Activated T-cell treated with anti-CD3 and anti-CD28 coated beads, Interleukin-2, amount 50 U/mL, for 72 hours (primary cell): ENCODE measurements at places on chromosomes 2 and 18.
A peak's percentile ranks its signal among the peaks of the same experiment; 100 is the strongest.

- H3K4me1 ChIP-seq: no peaks in the 10 kb centered on the region
- peaks cover 12% of the 10 kb centered on the region for H3K36me3 ChIP-seq
- no peak for DNase-seq
- no peak overlapping the region for H3K4me3 ChIP-seq
- H3K27ac ChIP-seq: no peak overlapping the region
- no peaks in the 10 kb centered on the region for H3K27me3 ChIP-seq
These were observed 42.5 kb downstream of the MOB4 start for GRCh38 chr2:197558393-197558792.

- DNase-seq: no peak
- no peaks in the 10 kb centered on the region for H3K27me3 ChIP-seq
- no peaks in the 10 kb centered on the region for H3K4me1 ChIP-seq
These were observed 7.8 kb upstream of the ANXA4 start for GRCh38 chr2:69734035-69734611.

- peaks cover 39% of the 10 kb centered on the region for H3K4me1 ChIP-seq
- H3K27me3 ChIP-seq: peaks cover 10% of the 10 kb centered on the region
- H3K36me3 ChIP-seq: no peaks in the 10 kb centered on the region
- H3K4me3 ChIP-seq: no peak overlapping the region
- no peak for DNase-seq
- no peak overlapping the region for H3K27ac ChIP-seq
These were observed 65.4 kb downstream of the ZCCHC2 start for GRCh38 chr18:62588217-62588616.

DNA sequence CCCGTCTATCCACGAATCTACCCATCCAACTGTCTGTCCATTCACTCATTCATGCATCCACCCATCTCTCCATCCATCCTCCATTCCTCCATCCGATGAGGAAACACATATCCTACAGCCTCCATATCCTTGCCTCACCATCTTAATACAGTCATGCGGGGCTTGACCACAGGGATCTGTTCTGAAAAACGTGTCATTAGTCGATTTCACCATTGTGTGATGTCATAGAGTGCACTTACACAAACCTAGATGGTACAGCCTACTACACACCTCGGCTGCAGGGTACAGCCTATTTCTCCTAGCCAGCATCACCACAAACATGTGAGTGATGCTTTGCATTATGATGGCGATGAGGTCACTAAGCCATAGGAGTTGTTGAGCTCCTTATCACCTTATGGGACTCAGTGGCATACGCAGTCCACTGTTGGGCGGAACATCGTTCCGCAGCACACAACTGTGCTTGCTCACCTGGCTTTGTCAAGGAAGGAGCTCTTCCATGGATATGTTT lies 1.9 kb upstream of the NT5DC4 start:
- no peak for DNase-seq
- no peak overlapping the region for H3K4me3 ChIP-seq
- no peak overlapping the region for H3K27ac ChIP-seq
- H3K36me3 ChIP-seq: no peaks in the 10 kb centered on the region
- H3K27me3 ChIP-seq: peaks cover 7% of the 10 kb centered on the region

- H3K4me1 ChIP-seq: no peaks in the 10 kb centered on the region
- H3K27me3 ChIP-seq: no peaks in the 10 kb centered on the region
- H3K27ac ChIP-seq: no peak overlapping the region
- no peak for DNase-seq
- no peak overlapping the region for H3K4me3 ChIP-seq
These were observed 44.6 kb downstream of the SLC35F5 start for GRCh38 chr2:113711851-113712250.

DNA sequence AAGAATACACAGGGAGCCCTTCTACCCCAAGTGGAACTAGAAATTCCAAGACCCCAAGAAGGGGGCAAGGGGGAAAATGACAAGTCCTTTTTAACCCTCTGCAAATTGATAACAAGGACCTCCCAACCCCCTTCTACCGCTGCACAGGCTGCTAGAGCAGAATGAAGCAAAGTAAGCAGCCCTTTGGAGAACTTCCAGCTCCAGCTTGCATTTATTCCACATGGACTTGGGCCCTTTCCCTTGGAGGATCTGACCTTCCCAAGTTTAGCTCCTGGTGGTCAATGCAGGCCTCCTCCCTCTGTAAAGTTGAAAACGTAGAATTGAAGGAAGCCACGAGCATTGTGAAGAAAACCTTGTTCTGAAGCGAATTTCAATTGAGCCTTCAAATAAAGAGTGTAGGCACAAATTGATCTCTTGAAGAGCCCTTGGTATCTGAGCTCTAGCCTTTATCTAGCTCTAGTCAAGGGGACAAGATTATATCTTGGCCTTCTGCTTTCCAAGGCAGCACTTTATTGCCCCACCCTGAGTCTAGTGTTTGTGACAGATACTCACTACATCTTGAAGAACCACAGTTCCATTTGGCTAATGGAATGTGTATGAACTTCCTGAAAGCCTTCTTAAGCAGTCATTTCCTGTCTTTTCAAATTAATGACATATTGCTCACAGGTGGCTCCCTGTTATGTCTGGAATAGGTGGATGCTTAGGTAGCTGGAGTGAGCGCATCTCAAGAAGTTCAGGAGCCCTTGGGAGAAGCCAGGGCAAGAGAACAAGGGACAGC lies 37.2 kb downstream of the SLC14A2 start:
- no peak overlapping the region for H3K4me3 ChIP-seq
- peaks cover 5% of the 10 kb centered on the region for H3K27me3 ChIP-seq
- peaks cover 13% of the 10 kb centered on the region for H3K4me1 ChIP-seq
- H3K36me3 ChIP-seq: no peaks in the 10 kb centered on the region
- no peak for DNase-seq
- H3K27ac ChIP-seq: no peak overlapping the region

GRCh38 chr2:172578860-172579512 lies 23.1 kb downstream of the PDK1 start:
- peaks cover 30% of the 10 kb centered on the region for H3K4me1 ChIP-seq
- no peak for DNase-seq
- H3K36me3 ChIP-seq: peaks cover 35% of the 10 kb centered on the region
- no peaks in the 10 kb centered on the region for H3K27me3 ChIP-seq
- no peak overlapping the region for H3K27ac ChIP-seq
- no peak overlapping the region for H3K4me3 ChIP-seq

GRCh38 chr2:156907806-156908205 lies 349.7 kb upstream of the GALNT5 start:
- H3K4me1 ChIP-seq: peaks cover 6% of the 10 kb centered on the region
- no peak for DNase-seq
- no peaks in the 10 kb centered on the region for H3K27me3 ChIP-seq
- no peaks in the 10 kb centered on the region for H3K36me3 ChIP-seq
- H3K27ac ChIP-seq: no peak overlapping the region

DNA sequence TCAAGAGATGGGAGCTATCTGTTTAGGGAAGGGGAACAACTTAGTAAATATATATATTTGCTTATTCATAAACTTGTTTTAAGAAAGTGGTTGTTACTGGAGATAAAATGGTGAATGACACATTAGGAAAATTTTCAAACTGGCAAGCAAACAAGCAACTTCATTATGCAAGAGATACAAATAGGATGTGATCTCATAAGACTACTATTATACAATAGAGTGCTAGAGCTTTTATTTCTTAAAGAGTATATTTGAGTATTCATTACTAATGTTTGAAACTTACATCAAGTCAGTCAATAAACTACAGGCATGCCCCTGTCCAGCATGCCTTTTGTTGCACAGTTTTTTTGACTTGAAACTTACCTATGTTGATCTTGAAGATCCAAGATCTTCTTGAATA lies 355.2 kb upstream of the KCNJ3 start:
- no peak for DNase-seq
- no peaks in the 10 kb centered on the region for H3K4me1 ChIP-seq
- H3K36me3 ChIP-seq: no peaks in the 10 kb centered on the region
- no peak overlapping the region for H3K27ac ChIP-seq
- no peaks in the 10 kb centered on the region for H3K27me3 ChIP-seq

DNA sequence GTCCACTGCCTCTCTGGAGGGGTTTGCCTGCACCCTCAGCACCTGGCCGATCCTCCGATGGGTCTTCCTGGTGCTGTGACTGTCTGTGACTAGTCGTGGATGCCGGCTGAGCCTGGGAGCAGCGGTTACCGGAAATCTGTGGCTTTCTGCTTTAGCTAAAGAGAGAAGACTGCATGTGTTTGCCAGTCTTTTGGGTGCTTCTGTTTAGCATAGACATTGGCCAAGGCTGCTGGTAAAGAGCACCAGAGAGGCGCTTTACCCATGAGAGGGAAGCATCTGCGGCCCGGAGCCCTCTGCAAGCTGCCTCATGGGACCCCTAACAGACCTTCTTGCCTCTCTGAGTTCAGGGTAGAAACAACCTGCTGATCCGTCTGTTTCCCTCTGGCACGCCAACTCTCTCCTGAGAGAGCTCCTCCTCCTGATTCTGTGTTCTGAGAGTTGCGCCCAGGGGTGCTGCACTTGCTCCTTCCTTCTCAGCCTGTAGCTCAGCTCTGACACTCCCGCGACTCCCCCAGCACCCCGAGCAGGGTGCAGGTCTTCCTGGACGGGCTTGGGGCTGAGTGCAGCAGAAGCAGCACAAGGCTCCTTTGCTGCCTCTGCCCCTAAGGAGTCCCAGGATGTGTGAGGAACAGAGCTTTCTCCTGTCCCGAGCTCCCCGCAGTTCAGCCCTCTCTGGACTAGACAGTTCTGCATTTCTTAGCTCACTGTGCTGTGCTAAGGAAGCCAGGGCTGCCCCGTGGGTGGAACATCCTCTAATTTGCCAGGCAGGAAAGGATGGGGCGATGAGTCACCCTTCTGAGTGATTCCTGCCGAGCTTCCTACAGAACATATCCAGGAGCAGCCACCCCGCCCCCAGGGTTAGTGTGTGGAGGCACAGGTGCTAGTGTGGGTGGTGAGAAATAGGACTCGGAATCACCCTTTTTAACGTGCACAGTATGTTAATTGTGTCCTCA lies 203.2 kb downstream of the SH3RF3 start:
- H3K4me1 ChIP-seq: peaks cover 36% of the 10 kb centered on the region
- peak; percentile 14 for DNase-seq
- H3K27me3 ChIP-seq: peaks cover 23% of the 10 kb centered on the region
- H3K36me3 ChIP-seq: no peaks in the 10 kb centered on the region

DNA sequence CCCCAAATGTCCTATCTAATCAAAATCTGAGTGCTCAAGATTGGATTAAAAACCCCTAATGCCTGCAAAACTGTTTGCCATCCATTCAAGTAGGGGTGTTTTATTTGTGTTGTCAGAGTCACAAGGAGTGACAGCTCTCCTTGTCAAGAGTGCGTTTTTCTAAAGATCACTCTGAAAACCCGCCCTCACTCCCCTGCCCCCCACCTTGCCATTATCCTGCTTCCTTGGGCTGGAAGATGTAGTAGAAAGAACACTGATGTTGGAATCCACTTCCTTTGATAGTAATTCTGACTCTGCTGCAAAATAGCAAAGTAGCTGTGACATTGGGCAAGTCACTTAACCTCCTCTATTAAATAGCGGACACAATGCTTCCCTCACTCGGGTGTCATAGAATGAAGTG lies 155.6 kb downstream of the TSN start:
- no peak overlapping the region for H3K27ac ChIP-seq
- no peaks in the 10 kb centered on the region for H3K4me1 ChIP-seq
- no peaks in the 10 kb centered on the region for H3K27me3 ChIP-seq

DNA sequence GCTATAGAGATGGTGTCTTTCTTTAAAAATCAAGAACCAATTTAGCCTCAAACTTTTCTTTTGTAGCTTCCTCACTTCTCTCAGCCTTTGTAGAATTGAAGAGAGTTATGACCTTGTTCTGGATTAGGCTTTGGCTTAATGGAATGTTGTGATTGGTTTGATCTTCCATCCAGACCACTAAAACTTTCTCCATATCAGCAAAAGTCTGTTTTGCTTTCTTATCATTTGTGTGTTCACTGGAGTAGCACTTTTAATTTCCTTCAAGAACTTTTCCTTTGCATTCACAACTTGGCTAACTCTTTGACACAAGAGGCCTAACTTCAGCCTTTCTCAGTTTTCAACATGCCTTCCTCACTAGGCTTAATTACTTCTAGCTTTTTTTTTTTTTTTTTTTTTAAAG lies 193.1 kb downstream of the ACOXL start:
- H3K36me3 ChIP-seq: peaks cover 11% of the 10 kb centered on the region
- no peak overlapping the region for H3K27ac ChIP-seq
- H3K4me1 ChIP-seq: peaks cover 18% of the 10 kb centered on the region
- peaks cover 7% of the 10 kb centered on the region for H3K27me3 ChIP-seq
- no peak for DNase-seq
- H3K4me3 ChIP-seq: no peak overlapping the region

DNA sequence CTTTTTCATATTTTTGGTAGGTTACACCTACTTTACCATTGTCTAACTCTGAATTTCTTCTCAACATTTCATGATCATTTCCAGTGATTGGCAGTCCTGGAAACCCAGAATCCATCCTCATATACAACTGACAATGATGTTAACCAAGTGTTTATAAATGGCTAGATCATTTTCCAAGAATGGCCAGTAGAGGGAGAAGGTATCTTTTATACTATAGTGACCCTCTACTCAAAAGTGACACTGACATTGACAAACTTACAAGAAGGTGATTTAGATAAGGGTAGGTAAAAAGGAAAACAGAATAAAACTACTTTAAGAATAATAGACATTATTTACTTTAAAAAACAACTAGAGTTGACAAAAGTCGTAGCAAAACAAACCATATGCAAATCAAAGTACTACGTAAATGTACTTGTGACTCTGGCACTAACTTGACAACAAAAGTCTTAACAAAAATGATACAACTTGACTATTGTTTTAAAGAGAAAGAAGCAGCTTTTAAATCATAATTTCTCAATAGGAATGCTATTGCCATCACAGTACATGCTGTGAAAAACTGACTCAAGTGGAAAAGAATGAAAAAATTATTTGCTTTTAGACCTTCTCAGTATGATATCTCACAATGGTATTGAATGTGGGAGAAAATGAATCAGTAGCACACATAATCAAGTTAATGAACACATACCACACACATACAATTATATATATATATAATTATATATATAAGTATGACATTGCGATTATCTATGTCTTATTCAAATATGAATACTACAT lies 76.6 kb upstream of the GRB14 start:
- no peak for DNase-seq
- no peaks in the 10 kb centered on the region for H3K36me3 ChIP-seq
- no peak overlapping the region for H3K27ac ChIP-seq
- no peak overlapping the region for H3K4me3 ChIP-seq
- H3K4me1 ChIP-seq: no peaks in the 10 kb centered on the region

DNA sequence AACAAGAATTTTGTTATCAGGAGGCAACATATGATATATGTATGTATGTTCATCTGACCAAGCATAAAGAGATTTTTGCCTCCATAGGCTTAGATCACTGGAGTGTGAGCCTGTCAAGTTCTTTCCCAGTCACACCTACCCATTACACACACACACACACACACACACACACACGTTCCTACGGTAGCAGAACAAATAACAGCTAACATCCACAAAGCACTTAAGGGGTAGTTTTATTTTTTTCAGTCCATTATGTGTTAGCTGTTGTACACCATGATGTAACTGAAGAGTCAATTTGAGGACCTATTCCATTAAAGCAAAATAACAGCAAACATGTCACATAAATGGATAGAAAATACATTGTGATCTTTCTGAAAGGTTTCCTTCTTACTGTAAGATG lies 39.5 kb downstream of the UGP2 start:
- no peaks in the 10 kb centered on the region for H3K36me3 ChIP-seq
- no peak for DNase-seq
- peaks cover 38% of the 10 kb centered on the region for H3K4me1 ChIP-seq
- H3K27me3 ChIP-seq: no peaks in the 10 kb centered on the region
- H3K27ac ChIP-seq: peak overlapping the region; percentile 39

- H3K4me1 ChIP-seq: peaks cover 6% of the 10 kb centered on the region
- H3K36me3 ChIP-seq: no peaks in the 10 kb centered on the region
- DNase-seq: no peak
- H3K27me3 ChIP-seq: no peaks in the 10 kb centered on the region
These were observed 73.9 kb downstream of the NEDD4L start for GRCh38 chr18:58117786-58118403.

GRCh38 chr2:202705446-202706020 lies 70.8 kb downstream of the FAM117B start:
- no peaks in the 10 kb centered on the region for H3K27me3 ChIP-seq
- no peak for DNase-seq
- H3K27ac ChIP-seq: peak overlapping the region; percentile 97
- H3K4me1 ChIP-seq: peaks cover 73% of the 10 kb centered on the region
- H3K36me3 ChIP-seq: peaks cover 4% of the 10 kb centered on the region
- peak overlapping the region; percentile 65 for H3K4me3 ChIP-seq
